Activated T-helper 1 cell treated with anti-CD3 and anti-CD28 coated beads, Interleukin-2, amount 50 U/mL, for 16 hours (primary cell): ENCODE measurements at places on chromosomes 6 and 20.

GRCh38 chr6:119233312-119233984 is 116.1 kb downstream of the MAN1A1 start:
- no peak for DNase-seq

- DNase-seq = no peak
These were observed 4.6 kb downstream of the TFAP2B start for GRCh38 chr6:50823094-50823920.

DNA sequence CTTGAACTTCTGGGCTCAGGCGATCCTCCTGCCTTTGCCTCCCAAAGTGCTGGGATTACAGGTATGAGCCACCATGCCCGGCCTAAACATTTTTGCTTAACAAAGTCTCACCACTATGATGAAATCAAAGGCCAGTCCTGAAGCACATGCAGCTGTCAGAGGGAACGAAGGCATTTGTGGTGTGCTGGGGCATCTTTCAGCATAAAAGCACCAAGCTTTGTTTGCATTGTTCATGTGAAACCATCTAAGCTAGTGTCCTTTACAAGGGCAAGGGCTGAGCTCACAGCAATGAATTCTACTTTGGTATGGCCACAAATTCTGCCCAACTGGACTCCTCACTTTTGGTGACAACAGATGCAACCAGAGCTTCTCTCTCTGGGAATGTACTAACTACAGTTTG is 66.8 kb downstream of the ZFP64 start:
- no peak for DNase-seq

DNA sequence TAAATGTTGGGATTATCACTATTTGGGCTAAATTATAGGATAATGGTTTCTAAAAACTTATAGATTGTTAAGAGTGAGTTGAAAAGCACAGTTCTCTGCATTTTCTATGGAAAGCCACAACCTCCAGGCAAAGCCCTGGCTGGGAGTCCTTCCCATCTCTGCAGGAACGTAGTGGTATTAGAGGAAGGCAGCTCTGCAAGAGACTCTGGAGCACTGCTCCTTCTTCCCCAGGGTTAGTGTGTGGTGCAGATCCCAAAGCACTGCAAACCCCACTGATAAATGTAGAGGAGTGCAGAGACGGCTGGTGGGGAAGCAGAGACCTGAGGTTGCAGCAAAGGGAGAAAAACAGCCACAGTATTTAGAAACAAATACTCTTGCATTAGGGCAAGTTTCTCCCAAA is 225.3 kb downstream of the TINAG start:
- no peak for DNase-seq

DNA sequence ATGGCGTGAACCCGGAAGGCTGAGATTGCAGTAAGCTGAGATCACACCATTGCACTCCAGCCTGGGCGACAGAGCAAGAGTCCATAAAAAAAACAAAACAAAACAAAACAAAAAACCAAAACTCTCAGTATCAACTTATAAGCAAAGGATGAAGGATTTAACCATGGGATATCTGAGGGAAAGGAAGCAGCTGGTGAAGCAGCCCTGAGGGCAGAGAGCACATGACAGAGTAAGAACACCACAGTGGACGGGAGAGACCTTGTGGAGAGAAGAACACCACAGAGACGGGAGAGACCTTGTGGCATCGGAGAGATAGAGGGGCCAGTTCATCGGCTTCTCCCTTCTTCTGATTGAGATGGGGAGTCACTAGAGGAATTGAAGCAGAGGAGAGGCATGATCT is 697.2 kb downstream of the HDGFL1 start:
- DNase-seq = no peak

DNA sequence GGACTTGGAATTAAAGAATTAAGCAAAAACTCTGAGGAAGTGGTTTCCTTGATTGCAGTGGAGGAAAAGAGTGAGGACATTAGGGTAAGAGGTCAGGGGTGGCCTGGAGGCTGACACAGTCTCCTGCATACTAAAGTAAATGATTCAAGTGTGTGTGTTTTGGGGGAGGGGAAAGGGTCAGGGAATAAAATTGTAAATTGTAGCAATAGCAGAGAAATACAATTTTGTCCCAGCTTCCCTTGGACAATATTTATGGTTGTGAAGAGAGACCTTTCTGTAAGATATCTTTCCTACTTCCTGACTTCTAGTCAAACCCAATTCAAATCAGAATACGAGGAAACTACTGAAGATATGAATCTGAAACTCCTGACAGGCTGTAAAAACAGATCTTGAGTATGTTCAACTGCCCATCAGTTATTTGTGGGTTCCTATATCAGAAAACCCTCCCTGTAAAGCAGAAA is 143.4 kb upstream of the HMGN3 start:
- no peak for DNase-seq

DNA sequence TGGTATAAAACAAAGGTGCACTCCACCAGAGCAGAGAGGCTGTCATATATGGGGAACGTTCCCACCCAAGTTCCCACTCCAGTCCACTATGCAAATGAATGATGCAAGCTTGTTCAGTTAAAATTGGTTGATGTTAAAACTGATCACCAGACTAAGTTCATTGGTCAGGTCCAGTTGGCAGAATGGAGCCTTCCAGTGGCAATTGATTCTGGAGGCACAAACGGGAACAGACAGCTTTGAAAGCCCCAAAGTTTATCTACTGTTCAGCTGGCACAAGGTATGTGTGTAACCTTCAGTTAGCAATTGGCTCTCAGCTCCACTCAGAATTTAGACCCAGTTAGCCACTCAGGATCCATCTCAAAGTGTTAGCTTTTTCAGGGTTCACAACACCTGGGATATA is 119.4 kb upstream of the CEP85L start:
- no peak for DNase-seq
